ENCODE measurements at places on chromosomes 1 and 21. TPM values are rescaled to one million over a fixed set of nuclear protein-coding genes. Genes with fewer than 3 reads are reported as not detected.

Gene TOR1AIP1
- 42.3 TPM for total RNA-seq

Gene OR2L2
- not detected for total RNA-seq

Gene CRP
- total RNA-seq = not detected

DNA sequence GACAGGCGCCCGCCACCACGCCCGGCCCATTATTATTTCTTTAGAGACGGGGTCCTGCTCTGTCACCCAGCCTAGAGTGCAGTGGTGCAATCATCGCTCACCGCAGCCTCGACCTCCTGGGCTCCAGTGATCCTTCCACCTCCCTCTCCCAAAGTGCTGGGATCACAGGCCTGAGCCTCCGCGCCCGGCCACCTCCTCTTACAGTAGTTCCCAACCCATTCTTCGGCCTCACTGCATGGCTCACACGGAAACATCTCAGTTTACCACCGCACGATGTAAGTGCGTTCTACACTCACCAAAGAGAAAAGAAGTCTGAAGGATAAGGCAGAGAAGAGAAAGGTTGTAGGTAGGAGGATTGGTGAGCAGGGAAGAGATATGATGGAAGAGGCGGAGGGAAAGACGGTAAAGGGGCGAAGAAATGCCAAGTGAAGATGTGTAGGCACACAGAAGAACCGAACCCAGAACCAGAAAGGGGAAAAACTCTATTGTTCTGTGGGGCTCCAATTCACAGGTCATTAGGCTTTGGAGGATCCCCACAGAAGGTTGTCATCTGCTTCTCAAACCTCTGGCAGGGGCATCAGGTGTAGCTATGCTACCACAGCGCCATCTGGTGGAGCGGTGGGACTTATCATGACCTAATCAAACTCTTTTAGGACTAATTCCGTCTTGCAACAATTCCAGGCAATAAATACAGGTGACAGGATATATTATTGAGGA is 504.2 kb downstream of the SMYD3 start:
- H3K4me1 ChIP-seq = no peaks in the 10 kb centered on the region
- H3K27ac ChIP-seq = no peak overlapping the region
- DNase-seq = peak; percentile 93
- H3K27me3 ChIP-seq = no peaks in the 10 kb centered on the region
- no peaks in the 10 kb centered on the region for H3K36me3 ChIP-seq
- H3K4me3 ChIP-seq = no peak overlapping the region

DNA sequence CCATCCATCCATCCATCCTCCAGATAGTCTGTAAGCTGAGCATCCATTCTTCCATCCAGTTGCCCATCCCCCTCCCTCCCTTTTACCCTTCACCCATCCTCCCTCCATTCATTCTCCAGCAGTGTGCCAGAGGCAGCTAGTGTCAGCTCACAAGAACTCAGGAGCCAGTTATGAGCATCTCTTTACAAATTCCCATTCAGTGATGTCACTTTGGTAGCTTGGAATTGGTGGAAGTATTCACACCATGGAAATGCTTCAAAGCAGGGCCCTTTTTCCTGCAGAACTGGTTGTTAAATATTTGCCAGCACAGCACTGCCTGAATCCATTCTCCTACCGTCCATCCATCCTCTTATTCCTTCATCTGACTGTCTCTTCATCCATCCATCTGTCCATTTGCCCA is 72.5 kb downstream of the ARHGEF10L start:
- no peak overlapping the region for H3K27ac ChIP-seq
- no peaks in the 10 kb centered on the region for H3K4me1 ChIP-seq
- no peak overlapping the region for H3K4me3 ChIP-seq

Gene CTSK
- total RNA-seq = 0.95 TPM

GRCh38 chr1:82786883-82787282 is 986.1 kb downstream of the ADGRL2 start:
- no peak overlapping the region for H3K27ac ChIP-seq
- peaks cover 11% of the 10 kb centered on the region for H3K4me1 ChIP-seq
- peaks cover 2% of the 10 kb centered on the region for H3K36me3 ChIP-seq

GRCh38 chr1:94701796-94702441 is 118.2 kb upstream of the SLC44A3 start:
- H3K36me3 ChIP-seq = no peaks in the 10 kb centered on the region
- H3K27ac ChIP-seq = no peak overlapping the region
- no peak for DNase-seq
- no peak overlapping the region for H3K4me3 ChIP-seq
- H3K27me3 ChIP-seq = peaks cover 2% of the 10 kb centered on the region

GRCh38 chr1:54853793-54854370 is 33.1 kb downstream of the DHCR24 start:
- no peak for DNase-seq
- H3K27me3 ChIP-seq = no peaks in the 10 kb centered on the region
- no peak overlapping the region for H3K27ac ChIP-seq

DNA sequence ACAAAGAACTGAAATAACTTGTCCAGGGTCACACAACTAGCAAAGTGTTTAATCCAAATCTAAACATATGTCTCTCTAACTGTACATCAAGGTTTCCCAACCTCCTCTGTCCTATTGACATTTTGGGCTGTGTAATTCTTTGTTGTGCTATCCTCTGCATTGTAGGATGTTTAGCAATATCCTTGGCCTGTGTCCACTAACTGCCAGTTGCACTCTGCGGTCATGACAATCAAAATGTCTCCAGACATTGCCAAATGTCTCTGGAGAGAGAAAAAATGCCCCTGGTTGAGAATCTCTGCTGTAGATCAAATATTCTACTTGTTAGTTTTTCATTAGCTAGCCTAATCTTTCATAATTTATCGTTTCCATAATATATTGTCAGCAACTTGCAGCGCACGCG is 353.4 kb upstream of the NEGR1 start:
- no peaks in the 10 kb centered on the region for H3K36me3 ChIP-seq
- H3K4me3 ChIP-seq = no peak overlapping the region
- no peaks in the 10 kb centered on the region for H3K27me3 ChIP-seq
- no peak for DNase-seq
- H3K27ac ChIP-seq = no peak overlapping the region

DNA sequence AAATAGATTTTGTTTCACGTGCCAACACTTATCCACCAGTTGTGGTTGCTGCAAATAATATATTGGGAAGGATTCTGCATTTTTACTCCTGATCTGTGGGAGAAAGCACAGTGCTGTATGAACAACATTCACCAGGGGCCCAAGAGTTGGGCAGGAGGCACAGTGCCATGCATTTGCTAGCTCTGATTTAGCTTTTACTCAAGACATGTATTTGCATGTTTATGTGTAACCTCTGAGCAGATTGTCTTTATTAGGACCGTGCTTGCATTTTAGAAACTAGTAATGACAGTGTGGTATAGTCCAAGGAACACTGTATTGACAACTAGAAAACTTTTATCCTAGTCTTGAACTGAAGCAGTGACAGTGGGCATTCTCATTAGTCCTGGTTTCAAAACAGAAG is 133.9 kb upstream of the B3GALT2 start:
- H3K27ac ChIP-seq = no peak overlapping the region
- H3K4me3 ChIP-seq = no peak overlapping the region
- H3K27me3 ChIP-seq = no peaks in the 10 kb centered on the region
- DNase-seq = no peak
- peaks cover 1% of the 10 kb centered on the region for H3K36me3 ChIP-seq
- no peaks in the 10 kb centered on the region for H3K4me1 ChIP-seq

Gene OR2T35
- total RNA-seq = not detected

Gene SIPA1L2
- total RNA-seq = 2.1 TPM

DNA sequence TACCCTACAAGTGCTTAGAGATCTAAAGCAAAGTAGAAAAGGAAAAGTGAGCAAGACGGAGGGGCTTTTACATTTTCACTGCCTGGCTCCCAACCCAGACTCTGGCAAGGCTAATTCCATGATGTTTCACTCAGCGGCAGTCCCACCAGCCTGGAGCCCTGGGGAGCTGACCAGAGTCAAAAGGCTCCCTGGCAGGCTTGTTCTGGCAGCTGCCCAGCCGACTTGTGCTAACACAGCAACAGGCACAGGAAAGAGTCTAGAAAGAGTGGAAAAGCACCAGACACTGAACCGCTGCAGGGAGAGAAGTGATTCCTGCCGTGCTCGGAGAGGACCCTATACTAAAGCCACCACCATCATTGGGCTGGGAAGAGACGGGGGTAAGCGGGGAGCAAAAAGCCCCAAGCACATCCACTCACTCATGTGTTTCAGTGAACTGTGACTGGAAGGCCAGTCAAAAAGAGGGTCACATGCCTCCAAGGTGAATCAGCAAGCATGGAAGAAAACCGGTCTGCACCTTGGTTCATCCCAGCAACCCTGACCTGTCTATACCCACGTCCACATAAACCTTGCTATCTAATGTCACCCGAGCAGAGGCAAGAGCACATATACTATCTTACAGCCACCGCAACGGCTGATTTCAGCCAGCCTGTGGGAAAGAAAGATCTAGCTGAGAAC is 8.0 kb downstream of the SMIM12 start:
- peaks cover 24% of the 10 kb centered on the region for H3K36me3 ChIP-seq
- H3K4me3 ChIP-seq = no peak overlapping the region
- peaks cover 18% of the 10 kb centered on the region for H3K4me1 ChIP-seq
- H3K27ac ChIP-seq = no peak overlapping the region

GRCh38 chr1:51907079-51907702 is 28.7 kb upstream of the NRDC start:
- no peaks in the 10 kb centered on the region for H3K36me3 ChIP-seq
- DNase-seq = peak; percentile 12
- peaks cover 5% of the 10 kb centered on the region for H3K4me1 ChIP-seq
- H3K27me3 ChIP-seq = no peaks in the 10 kb centered on the region

DNA sequence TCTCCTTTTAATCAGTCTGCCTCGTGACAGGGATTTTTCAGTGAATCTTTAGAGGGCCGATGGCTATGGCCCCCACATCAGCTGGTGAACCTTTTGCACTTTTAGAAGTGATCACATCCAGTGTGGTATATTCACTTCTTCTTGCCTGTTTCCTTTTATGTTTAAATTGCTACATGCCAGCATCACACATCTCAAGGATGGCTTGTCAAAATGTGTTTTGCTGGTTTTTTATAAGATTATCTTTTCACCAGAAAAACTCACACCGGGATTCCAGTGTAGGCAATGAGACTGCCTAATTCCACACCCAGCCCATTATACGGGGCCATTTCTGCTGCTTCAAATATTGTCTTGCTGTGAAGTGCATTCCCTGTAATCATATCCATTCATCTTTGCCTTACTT is 1151.7 kb upstream of the ADGRL4 start:
- DNase-seq = no peak
- H3K36me3 ChIP-seq = no peaks in the 10 kb centered on the region
- H3K27me3 ChIP-seq = peaks cover 4% of the 10 kb centered on the region
- no peak overlapping the region for H3K27ac ChIP-seq
- no peaks in the 10 kb centered on the region for H3K4me1 ChIP-seq

- no peak overlapping the region for H3K4me3 ChIP-seq
- peaks cover 3% of the 10 kb centered on the region for H3K4me1 ChIP-seq
- no peaks in the 10 kb centered on the region for H3K27me3 ChIP-seq
- peaks cover 19% of the 10 kb centered on the region for H3K36me3 ChIP-seq
- no peak overlapping the region for H3K27ac ChIP-seq
Measured at GRCh38 chr1:77847621-77848080, 40.8 kb upstream of the NEXN start.

GRCh38 chr1:87113313-87113712 is 198.9 kb downstream of the HS2ST1 start:
- H3K27me3 ChIP-seq = no peaks in the 10 kb centered on the region
- H3K36me3 ChIP-seq = no peaks in the 10 kb centered on the region

GRCh38 chr1:107430540-107431228 is 289.8 kb downstream of the NTNG1 start:
- H3K27ac ChIP-seq = no peak overlapping the region
- H3K36me3 ChIP-seq = no peaks in the 10 kb centered on the region
- peaks cover 7% of the 10 kb centered on the region for H3K27me3 ChIP-seq

DNA sequence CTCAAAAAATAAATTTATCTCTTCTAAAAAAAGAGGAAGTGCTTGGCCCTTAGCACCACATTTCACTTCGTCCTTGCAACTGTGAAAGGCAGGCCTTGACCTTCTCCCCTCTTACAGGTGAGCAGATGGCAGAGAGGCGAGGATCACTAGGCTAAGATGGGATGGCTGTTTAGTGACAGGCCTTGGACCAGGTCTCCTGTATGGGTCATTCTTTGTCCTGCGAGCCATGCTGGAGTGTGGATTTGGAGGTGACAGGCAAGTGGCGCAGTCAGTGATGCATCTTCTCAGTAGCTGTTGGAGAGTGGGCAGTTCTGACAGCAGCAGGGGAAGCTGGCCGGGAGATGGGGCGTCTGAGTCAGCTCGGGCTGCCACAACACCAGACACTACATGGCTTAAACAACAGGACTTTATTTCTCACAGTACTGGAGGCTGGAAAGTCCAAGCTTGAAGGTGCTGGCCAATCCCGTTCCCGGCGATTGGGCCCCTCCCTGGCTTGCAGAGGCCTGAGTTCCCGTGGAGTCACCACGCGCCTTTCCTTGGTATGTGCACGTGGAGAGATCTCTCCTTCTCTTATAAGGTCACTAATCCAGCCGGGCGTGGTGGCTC is 16.5 kb downstream of the SLC27A3 start:
- DNase-seq = no peak
- H3K4me1 ChIP-seq = peaks cover 27% of the 10 kb centered on the region
- H3K36me3 ChIP-seq = no peaks in the 10 kb centered on the region
- no peak overlapping the region for H3K4me3 ChIP-seq
- peaks cover 2% of the 10 kb centered on the region for H3K27me3 ChIP-seq

Gene ORC1
- total RNA-seq = 49.3 TPM

DNA sequence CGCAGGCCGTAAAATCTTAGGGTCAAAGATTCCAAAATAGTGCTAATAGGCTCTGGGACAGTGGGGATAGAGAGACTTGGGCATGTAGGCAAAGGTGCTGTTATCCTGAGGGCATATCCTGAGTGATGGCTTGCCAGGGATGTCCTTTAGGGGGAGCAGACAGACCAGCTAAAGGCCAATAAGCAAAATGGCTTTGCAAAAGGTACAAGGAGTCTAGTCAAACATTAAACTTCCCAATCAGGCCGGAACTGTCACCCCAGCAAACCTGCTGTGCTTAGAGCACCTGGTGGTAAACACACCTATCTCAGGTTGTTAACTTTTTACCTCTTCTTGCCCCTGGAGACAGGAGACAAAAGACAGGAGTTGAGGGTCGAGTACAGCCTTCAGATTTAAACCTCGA is 49.1 kb downstream of the TRABD2B start:
- no peak overlapping the region for H3K27ac ChIP-seq
- no peaks in the 10 kb centered on the region for H3K36me3 ChIP-seq
- DNase-seq = no peak
- peaks cover 5% of the 10 kb centered on the region for H3K27me3 ChIP-seq

GRCh38 chr1:168977618-168978017 is 128.9 kb upstream of the ATP1B1 start:
- no peak for DNase-seq
- H3K36me3 ChIP-seq = no peaks in the 10 kb centered on the region
- H3K4me3 ChIP-seq = no peak overlapping the region
- H3K27me3 ChIP-seq = no peaks in the 10 kb centered on the region

Gene KANK4
- not detected for total RNA-seq

- peaks cover 30% of the 10 kb centered on the region for H3K36me3 ChIP-seq
- H3K4me1 ChIP-seq = no peaks in the 10 kb centered on the region
- no peak overlapping the region for H3K4me3 ChIP-seq
- no peak overlapping the region for H3K27ac ChIP-seq
- no peaks in the 10 kb centered on the region for H3K27me3 ChIP-seq
- DNase-seq = no peak
Measured at GRCh38 chr1:39754906-39755504, 16.1 kb downstream of the OXCT2 start.

Measured in activated naive CD4-positive, alpha-beta T cell treated with anti-CD3 and anti-CD28 coated beads for 36 hours (primary cell).